ENCODE measurements at places on chromosomes 6 and 20. TPM values are rescaled to one million over a fixed set of nuclear protein-coding genes. Genes with fewer than 3 reads are reported as not detected.

Gene PRND
- total RNA-seq = not detected

Gene MEI4
- total RNA-seq = 1.4 TPM

Gene DPPA5
- not detected for total RNA-seq

Gene HCRTR2
- not detected for total RNA-seq

Gene IL17F
- not detected for total RNA-seq

Gene SS18L1
- 9.0 TPM for total RNA-seq

Gene VSTM2L
- total RNA-seq = 303 TPM

Gene ZBP1
- not detected for total RNA-seq

Gene SLC17A1
- total RNA-seq = not detected

Gene PRDM1
- 1.8 TPM for total RNA-seq

Gene GPLD1
- 0.71 TPM for total RNA-seq

Gene VSX1
- not detected for total RNA-seq

Gene FAM209B
- total RNA-seq = not detected

Gene MDFI
- 12.3 TPM for total RNA-seq

Gene CALHM5
- 3.4 TPM for total RNA-seq

Gene DEFB124
- not detected for total RNA-seq

Gene SESN1
- 35.1 TPM for total RNA-seq

Gene SPATS1
- not detected for total RNA-seq

Gene PCK1
- total RNA-seq = 4.7 TPM

Measured in right atrium auricular region (tissue), 2 donors.